ENCODE measurements at places on chromosomes 3 and 15.

- no peak for DNase-seq
Observed at GRCh38 chr15:66900586-66901310, 164.7 kb upstream of the SMAD3 start.

- no peak for DNase-seq
Observed at GRCh38 chr3:47910233-47910632, 106.0 kb downstream of the MAP4 start.

DNA sequence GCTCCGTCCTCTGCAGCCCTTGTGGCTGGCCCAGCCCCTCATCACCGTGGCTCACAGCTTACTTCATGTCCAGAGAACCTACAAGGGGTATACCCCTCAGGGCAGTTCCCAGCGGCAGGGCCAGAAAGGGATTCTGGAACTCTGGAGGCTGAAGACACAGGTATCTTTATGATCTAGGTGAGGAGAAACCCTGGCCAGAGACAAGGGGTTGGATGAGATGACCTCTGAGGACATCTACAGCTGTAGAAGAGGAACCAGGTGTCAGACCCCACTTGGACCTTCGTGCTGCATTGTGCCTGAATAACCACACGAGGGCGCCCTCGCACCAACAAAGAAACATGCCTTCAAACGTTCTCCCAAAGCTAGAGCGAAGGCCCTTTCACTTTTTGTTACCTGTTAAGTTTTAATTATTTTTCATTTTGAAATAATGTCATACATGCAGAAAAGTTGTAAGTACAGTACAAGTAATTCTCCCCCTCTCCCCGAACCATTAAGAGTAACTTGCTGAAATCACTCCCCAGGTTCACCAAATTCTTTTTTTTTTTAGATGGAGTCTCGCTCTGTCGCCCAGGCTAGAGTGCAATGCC, 118.7 kb upstream of the SMAD3 start:
- peak; percentile 56 for DNase-seq

DNA sequence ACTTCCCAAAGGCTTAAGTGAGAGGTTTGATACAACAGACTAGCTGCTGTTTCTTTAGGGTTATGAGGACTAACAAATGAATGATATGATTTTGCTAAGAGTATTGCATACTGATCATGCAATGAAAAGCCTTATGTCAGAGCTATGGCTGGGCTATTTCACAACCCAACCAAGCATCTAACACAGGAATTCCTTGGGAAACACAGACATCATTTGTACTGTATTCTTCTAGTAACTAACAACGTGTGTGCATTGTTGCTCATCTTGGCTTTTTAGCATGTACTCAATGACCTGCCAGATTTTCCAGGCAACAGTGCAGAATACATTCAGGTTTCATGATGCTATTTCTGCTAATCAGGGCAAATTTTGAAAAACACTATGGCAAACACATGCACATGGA, 19.3 kb downstream of the PDZRN3 start:
- DNase-seq, result peak; percentile 91

- no peak for DNase-seq
Observed at GRCh38 chr3:175861916-175862315, 1002.8 kb downstream of the NAALADL2 start.

- peak; percentile 55 for DNase-seq
Observed at GRCh38 chr15:57503911-57504598, 87.6 kb upstream of the MYZAP start.

DNA sequence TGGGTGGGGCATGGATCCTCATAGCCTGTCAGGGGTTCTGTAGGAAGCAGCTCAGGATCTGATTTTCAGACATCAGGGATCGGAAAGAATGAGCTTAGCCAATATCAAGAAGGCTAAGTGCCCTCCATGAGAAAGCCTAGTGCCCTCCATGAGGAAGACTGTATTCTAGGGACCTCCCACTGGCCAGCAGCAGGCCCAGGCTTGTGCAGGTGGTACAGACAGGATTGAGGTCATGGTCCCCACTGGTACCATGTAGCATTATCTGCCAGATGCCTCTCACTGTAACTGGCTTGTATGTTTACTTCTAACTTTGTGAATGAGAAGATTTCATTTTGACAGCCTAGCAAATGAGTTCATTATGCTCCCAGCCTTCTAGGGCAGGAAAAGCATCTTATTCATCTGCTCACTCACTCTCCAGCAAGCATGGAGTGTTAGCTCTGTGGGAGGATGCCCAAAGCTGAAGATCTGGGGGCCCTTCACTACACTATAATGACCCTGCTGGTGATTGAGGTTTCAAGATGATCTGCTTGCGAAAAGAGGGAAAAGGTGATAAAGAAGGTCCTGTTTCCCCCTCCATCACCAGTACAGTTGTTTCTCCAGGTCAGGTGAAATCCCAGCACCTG, 7.5 kb downstream of the EPHB1 start:
- no peak for DNase-seq

DNA sequence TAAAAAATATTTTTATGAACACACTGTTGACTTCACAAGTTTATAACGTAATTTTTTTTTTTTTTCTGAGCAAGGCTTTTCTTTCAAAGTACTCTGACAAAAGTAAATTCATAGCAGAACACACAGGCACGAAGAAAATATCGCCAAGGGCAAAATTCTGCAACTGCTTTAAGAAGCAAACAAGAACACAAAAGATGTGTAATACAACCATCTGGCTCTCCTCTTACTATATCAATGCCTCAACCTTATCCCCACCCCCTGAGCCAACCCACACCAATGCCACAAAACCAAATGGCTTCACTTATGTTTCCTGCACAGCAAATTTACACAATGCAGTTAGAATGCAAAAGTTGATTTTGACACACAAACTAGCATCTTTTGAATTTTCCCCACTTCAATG, 274.2 kb downstream of the FOXP1 start:
- peak; percentile 26 for DNase-seq

- DNase-seq, result no peak
Observed at GRCh38 chr3:170367797-170368196, 10.3 kb downstream of the SKIL start.

GRCh38 chr3:132448216-132448961, 31.1 kb downstream of the DNAJC13 start:
- DNase-seq, result peak; percentile 52

GRCh38 chr3:135532021-135532420, 433.5 kb upstream of the PPP2R3A start:
- no peak for DNase-seq

DNA sequence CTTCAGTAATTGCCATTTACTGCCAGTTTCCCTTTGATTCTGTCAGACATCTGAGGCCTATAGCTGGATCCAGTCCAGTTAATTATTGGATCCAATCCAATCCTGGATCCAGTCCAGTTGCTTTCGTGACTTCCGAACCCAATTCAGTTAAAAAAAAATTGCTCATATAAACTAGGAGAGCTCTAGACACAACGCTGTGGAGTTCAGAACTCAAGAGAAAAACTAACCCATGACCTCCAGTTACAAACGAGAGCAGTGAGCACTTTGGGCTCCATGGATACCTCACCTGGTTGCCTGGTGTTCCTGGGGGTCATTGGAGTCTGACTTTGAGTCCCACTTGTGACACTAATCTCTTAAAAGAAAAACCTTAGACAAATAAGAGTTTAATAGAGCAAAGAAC, 269.8 kb downstream of the THSD4 start:
- DNase-seq, result no peak

All from fibroblast of skin of abdomen (primary cell).